Activated naive CD4-positive, alpha-beta T cell treated with anti-CD3 and anti-CD28 coated beads, Interleukin-2, amount 50 U/mL, for 72 hours (primary cell): ENCODE measurements at places on chromosomes 3 and 15. TPM values are rescaled to one million over a fixed set of nuclear protein-coding genes. Genes with fewer than 3 reads are reported as not detected.

GRCh38 chr3:161694682-161695564 lies 198.3 kb downstream of the OTOL1 start:
- DNase-seq, result no peak

GRCh38 chr15:63339006-63339766 lies 42.5 kb downstream of the CA12 start:
- no peak for DNase-seq

The SCN11A gene
- total RNA-seq, result 0.09 TPM

The CNTN6 gene
- not detected for total RNA-seq

The MGLL gene
- total RNA-seq, result 0.29 TPM

The SH3GL3 gene
- total RNA-seq, result not detected

The SAMMSON gene
- total RNA-seq, result not detected

- DNase-seq, result no peak
Measured at GRCh38 chr15:80007532-80007931, 36.5 kb upstream of the BCL2A1 start.

The CFAP20DC gene
- total RNA-seq, result 2.7 TPM

- no peak for DNase-seq
Measured at GRCh38 chr3:14001136-14001535, 121.3 kb upstream of the WNT7A start.

The UROC1 gene
- not detected for total RNA-seq

- DNase-seq, result no peak
Measured at GRCh38 chr3:55367384-55367783, 119.7 kb downstream of the WNT5A start.

The TMC3 gene
- total RNA-seq, result not detected

- no peak for DNase-seq
Measured at GRCh38 chr3:194844046-194844445, 158.4 kb downstream of the FAM43A start.

The FBN1 gene
- total RNA-seq, result 1.4 TPM

The PAK6 gene
- total RNA-seq, result 0.30 TPM

DNA sequence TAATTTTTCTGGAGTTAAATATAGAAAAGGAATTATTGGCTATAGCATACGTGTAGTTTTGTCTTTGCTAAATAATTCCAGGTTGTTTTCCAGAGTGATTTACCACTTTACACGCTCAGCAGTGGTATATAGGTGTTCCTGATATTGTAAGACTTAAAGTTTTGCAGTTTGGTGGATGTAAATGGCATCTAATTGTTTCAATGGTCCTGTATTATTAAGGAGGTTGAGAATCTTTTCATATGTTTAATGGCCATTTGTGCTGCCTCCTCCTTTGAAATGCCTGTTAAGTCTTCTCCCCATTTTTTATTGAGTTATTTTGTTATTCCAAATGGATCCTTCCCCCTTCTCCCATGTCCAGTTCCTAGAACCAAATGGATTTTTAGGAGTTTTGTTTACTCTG lies 26.4 kb upstream of the P4HTM start:
- no peak for DNase-seq

The C3orf22 gene
- total RNA-seq, result not detected

The MST1R gene
- 2.8 TPM for total RNA-seq

The THRB gene
- total RNA-seq, result not detected

- no peak for DNase-seq
Measured at GRCh38 chr15:90571063-90571541, 41.4 kb downstream of the CRTC3 start.

The GPR149 gene
- total RNA-seq, result not detected

DNA sequence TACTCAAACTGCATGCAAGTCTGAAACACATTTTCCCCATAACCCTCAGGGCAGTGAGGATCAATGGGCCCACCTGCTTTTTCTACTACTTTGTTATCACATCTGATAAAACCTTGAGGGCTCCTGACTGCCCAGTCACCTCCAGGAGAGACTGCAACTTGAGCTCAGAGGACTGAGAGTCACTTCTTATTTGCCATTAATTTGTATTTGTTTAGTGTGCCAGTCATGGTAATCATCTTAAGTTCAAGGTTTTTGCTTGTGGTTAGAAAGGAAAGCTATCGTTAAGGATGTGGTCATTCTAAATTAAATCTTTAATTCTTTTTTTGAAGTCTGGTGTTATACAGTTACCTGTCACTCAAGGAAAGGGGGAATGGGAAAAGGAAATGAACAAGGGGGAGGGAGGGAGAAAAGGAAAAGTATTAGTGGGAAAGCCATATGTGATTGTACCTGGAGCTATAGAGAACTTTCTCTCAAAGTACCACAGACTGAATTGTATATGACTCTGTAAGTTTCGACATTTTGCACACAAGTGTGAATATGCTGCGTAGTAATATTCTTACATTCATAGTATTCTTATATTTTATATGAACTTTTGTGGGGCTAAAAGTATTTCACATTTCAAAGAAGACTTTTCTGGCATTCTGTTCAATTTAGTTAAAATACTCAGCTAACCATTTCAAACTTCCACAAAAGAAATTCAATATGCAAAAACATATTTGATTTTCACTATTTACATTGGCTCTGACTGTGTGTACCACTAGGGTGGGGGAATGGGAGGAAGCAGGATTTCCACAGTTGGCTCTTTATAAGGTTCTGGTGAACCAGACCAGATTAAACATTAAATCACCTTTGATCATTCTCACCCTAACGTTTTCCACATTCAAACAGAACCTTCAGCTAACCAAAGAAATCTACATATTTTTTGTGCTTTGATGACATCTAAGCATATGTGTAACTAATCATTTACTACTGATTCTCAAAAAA lies 166.5 kb upstream of the ATP11B start:
- DNase-seq, result no peak

DNA sequence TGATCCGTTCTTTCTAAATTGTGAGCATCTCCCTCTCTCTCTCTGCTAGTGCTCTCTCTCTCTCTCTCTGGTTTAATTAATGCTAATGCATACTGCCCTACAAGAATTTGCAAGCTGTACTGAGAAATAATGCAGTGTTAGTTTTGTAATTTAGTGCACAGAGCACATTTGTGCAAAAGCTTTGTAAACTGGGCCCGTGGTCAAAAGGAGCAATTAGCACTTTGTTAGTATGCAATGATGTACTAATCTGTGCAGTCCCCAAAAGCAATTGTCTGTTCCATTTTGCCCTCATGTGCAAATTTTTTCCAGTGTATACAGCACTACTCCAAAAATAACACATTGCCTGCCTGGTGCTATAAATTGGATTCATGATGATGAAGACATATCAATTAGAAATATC lies 184.6 kb upstream of the CMC1 start:
- DNase-seq, result no peak

DNA sequence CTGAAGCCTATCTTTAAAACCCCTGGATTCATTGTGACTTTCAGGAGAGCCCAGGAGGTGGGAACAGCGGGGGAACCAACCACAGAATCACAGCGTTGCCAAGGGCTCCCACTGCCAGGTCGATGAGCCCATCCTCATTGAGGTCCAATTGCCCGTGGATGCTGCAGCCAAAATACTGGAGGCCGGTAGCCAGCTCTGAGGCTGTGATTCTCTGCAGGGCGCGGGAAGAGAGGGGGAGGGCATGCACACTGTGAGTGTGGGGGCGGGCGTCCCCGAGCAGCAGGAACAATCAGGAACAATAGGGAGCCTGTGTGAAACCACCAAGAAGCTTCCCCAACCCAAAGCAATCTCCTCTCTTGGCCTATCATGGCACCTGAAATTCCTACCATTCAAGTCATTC lies 53.4 kb downstream of the FEM1B start:
- DNase-seq, result no peak

The USP19 gene
- total RNA-seq, result 40.8 TPM

The KLF15 gene
- total RNA-seq, result 0.68 TPM
